ENCODE measurements at places on chromosomes 16 and 17.
A peak's percentile ranks its signal among the peaks of the same experiment; 100 is the strongest.

- DNase-seq, result peak; percentile 40
These were observed 11.4 kb downstream of the ZNF629 start for GRCh38 chr16:30775392-30776188.

- DNase-seq, result no peak
These were observed 997 bp upstream of the CDH11 start for GRCh38 chr16:65122724-65123395.

- no peak for DNase-seq
These were observed 13.2 kb upstream of the VPS35L start for GRCh38 chr16:19542138-19542821.

DNA sequence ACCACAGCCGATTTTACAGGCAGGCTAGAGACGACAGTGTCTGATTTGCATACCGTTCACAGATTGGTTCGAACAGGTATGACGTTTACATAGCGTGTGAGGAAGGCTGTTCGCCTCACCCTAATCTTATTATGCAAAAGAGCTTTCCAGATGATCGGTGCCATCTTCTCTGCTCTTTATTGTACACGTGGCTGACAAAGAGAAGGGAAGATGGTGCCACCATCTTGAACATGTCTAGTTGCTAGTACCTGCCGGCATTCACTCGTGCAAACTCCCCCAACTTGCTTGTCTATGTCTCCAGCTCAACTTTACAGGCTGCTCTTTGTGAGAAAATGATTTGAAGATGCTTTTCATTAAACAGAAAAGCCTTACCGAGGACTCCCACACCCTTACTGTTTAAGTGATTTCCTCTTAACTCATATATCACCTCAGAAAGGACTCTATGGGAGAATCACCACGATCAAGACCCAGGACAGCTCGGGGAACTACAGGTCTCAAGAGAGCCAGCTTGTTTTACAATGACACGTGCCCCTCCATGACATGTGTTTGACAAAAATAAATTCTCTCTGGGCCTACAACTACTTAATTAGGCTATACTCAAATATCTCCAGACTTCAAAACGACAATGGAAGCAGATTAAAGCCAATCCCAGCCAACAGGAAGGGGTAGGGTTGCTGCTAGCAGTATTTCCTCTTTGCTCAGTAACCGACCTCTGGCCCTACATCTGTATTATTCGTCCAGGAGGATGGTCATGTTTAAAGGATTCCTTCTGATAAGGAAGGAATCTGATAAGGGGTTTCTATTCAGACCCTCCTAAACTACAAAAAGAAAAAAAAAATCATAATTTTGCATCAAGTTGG lies 480.6 kb downstream of the TMEM114 start:
- DNase-seq, result no peak

DNA sequence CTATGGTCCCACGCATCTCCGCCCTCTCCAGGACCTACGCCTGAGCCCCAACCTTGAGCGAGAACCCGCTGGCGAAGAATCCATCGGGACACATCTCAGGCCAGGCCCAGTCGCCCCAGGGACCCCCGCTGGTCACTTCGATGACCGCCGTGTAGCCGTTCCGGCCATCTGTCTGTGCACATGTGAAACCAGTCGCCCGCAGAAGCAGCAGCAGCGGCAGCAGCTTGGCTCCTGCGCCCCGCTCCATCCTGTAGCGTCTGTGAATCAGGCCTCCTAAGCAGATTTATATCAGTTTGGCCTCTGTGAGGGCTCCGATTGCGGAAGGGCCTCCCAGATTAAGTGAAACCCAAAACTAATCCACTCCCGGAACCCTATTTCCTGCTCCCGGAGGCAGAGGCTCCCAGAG lies at the start of gene VMO1:
Gene VMO1, minus strand, starts transcription at position 259 of the 406 bp plus-strand sequence. Its CDS starts 12 bp downstream, at position 247.
- DNase-seq, result no peak

DNA sequence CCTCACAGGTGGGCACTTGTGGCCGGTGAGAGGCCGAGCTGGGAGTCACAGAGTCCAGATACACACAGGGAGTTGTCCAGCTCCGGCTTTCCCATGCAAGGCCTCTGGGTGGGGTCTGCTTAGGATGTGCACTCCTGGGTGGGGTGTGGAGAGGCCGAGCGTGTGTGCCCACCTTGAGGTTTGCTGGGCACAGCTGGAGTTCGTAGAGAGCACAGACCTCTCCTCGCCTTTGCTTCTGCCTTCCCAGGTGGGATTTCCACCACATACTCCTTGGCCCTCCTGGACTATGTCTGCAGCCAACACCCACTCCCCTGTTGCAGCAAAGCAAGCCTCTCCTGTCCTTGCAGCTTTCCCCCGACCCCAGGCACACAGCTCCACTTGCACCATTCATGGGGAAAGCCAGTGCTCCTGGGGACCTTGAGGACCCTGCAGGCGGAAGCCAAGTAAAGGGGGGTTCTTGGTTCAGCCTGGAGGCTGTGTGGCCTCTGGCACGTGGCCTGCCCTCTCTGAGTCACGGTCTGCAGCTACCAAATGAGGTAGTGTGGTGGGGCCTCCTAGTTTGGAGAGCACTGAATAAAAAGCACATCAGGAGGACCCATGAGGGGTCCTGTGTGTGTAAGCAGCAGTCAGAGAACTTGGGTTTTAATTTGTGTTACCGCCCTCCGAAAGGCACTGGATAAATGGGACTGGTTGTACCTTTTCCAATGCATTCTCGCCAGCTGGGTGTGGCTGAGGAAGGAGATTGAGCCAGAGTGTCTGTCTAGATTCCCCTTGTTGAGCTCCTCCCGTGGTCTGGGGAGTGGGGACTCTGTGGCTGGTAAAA lies 31.5 kb downstream of the MPRIP start:
- DNase-seq, result no peak

DNA sequence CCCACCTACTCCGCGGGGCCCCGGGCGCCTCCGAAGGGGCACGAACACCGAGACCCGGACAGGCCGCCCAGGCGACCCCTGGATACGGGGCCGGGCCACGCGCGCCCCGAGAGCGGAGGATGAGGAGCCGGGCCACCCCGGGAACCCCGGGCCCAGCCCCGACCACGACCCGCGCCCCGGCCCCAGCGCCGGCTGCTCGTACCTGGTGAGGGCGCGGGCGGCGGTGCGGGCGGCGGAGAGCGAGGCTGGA lies 192 bp downstream of the FASN start:
- DNase-seq, result no peak

GRCh38 chr17:1351971-1352370 lies 48.1 kb downstream of the YWHAE start:
- no peak for DNase-seq

DNA sequence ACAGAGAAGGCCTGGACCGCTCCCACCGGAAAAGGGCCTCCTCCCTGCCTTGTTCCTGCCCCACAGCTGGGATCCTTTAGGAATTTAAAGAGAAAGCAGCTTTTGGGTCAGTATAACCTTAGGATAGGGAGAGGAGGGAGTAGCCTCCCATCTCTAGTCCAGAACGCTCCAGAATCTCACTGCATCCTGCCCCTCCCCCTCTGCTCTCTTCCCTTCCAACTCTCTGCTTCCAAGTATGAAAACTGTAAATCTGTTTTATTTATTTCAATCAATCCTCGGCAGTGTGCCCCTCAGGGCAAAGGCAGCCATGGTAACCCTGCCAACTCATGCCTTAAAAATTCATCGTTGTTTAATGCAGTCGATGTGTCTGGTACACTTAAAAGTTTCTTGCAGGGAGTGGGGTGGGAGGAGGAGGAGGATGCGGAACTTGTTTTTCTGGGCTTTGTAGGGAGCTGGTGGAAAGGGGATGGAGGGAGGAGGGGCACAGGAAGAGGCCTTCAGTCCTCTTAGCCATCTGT lies 21.2 kb upstream of the MTSS2 start:
- no peak for DNase-seq

- no peak for DNase-seq
These were observed 17.6 kb downstream of the CD300A start for GRCh38 chr17:74484066-74484465.

GRCh38 chr16:29836623-29837022 lies 16.4 kb downstream of the MVP start:
- DNase-seq, result no peak

GRCh38 chr17:44914148-44914547 lies 1.2 kb downstream of the GFAP start:
- DNase-seq, result no peak

DNA sequence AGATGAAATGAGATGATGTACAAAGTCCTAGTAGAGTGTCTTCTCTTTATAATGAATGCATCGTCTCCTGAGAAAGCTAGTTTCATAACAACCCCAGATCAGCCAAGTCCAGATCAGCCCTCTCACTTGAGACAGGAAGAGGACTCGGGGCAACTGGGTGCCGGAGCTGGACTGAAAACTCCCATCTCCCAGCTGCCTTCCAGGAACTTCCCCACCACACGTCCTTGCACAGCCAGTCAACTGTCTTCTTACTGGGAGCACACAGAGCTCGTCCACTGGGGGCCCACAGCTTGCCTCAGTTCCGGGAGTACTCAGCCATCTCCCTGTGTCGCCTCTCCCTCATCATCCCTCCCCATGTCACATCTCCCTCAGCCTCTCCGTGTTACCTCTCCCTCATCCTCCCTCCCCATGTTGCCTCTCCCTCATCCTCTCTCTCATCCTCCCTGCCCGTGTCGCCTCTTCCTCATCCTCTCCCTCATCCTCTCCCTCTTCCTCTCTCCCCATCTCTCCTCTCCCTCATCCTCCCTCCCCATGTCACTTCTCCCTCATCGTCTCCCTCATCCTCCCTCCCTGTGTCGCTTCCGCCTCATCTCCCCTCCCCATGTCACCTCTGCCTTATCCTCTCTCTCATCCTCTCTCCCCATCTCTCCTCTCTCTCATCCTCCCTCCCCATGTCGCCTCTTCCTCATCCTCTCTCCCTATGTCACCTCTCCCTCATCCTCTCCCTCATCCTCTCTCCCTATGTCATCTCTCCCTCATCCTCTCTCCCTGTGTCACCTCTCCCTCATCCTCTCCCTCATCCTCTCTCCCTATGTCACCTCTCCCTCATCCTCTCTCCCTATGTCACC lies 22.4 kb upstream of the KCNH6 start:
- DNase-seq, result no peak

DNA sequence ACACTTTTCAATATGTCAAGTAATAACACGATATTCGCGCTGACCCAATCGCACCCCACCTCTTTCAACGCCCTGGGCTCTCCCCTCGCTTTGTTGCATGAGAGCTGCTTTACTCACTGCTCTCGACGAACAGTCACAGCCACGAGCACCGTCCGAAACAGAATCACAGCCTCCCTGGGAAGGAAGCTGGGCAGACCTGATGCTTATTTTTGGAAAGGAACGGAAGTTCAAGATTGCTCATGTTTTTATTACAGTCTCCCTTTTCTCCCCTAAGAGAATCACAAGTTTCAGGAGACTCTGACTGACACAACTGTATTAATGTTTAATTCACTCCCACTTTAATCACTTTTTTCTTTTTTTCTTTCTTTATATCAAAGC lies 67.8 kb downstream of the ANKRD11 start:
- DNase-seq, result peak; percentile 45

GRCh38 chr17:28911411-28912045 lies 8.6 kb upstream of the DHRS13 start:
- DNase-seq, result no peak

GRCh38 chr16:50535506-50536257 lies 12.5 kb upstream of the NKD1 start:
- DNase-seq, result no peak

DNA sequence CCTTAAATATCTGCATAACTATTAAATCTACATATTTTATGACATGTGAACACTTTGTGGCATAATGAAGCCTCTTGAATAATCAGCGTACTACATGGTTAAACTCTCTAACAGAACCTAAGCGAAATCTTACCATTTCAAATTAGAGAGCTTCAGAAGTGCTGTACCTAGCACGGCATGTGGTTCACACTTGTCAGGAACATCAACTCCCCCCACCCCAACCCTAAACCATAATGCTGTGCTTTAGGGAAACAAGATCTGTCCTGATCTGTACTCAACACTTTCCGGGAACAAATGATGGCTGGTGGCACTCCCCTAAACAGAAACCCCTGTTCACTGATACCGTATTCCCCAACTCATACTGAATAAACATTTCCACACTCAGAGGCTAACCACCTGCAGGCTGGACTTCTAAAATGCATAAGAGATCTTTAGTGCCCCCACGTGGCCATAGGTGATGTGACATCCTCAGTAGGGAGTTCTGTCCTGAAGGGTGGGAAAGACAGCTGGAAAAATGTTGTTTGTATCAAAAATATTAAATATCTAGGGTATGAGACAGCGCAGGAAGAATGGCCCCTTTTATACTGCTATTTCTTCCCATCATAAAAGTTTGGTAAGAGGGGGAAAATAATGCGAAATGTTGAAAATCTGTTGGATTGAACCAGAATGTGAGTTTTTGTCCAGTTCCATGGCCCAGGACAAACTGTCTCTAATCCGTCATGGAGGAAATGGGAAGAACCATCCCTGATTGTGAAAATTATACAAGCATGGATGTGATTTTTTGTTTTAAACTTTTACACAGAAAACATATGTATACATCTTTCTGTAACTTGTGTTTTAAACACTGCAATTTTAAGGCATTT lies 88.6 kb downstream of the USP31 start:
- DNase-seq, result no peak

- DNase-seq, result no peak
These were observed 2.8 kb downstream of the EMP2 start for GRCh38 chr16:10577305-10578202.

- DNase-seq, result no peak
These were observed 71.1 kb downstream of the LMF1 start for GRCh38 chr16:899683-900060.

DNA sequence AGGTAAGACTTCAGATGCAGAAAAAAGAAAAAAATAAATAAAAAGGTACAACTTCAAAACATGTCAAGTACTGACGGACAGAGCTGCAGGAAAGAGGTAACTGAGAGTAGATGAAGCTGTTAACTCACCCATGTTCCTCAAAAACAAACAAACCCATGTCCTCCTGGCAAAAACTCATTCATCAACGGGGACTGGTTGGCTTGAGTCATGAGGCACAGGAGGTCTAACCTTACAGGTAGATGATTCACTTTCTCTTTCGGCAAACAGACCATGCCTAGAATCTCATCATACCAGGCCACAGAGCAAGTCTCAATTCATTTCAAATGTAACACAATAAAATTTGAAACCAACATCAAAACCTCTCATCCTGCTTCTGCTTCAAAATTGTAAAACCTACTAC lies 12.3 kb upstream of the FASN start:
- no peak for DNase-seq

DNA sequence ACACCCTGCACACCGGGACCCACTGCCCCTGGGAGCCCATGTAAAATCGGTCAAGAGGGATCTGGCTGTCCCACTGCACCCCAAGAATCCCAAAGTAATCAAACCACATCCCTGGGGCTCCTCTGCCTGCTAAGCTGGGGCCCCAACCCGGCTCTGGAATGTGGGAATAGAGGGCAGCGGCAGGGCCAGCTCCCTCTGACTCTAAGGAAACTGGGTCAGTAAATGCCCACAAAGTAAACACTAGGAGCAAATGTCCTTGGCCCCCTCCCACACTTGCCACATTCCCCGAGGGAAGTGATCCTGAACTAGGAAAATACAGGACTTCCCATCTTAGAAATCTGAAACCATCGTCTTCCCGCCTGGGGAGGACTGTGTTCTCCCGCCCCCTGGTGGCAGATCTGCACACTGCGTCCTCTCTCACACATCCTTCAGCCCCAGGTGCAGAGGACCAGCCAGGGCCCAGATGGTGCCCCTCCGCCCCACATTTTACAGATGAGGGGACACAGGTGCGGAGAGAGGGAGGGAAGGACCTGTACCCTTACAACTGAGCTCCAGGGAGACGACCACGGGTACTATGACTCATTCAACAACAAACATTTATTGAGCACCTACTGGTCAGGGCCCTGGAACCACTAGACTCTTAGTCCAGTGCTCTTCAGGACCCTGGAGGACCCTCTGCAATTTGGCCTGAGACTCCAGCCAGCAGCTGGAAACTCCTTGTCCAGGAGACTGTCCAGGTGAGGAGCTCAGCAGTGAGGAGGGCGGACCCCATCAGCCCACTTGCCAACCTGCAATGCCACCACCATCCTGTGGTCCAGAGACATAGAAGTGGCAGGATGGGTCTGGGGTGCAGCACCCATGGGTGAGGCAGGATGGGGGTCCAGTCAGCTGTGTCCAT lies 10.1 kb downstream of the P3H4 start:
- no peak for DNase-seq
